Memory B cell (primary cell): ENCODE measurements at places on chromosomes 1 and 21.

- no peak for DNase-seq
These were observed 289.4 kb downstream of the ADGRL2 start for GRCh38 chr1:82090104-82090503.

- peak; percentile 93 for DNase-seq
These were observed 42.5 kb upstream of the TMEM125 start for GRCh38 chr1:43227143-43227764.

- DNase-seq: no peak
These were observed 65.2 kb downstream of the SERINC2 start for GRCh38 chr1:31478167-31478566.

DNA sequence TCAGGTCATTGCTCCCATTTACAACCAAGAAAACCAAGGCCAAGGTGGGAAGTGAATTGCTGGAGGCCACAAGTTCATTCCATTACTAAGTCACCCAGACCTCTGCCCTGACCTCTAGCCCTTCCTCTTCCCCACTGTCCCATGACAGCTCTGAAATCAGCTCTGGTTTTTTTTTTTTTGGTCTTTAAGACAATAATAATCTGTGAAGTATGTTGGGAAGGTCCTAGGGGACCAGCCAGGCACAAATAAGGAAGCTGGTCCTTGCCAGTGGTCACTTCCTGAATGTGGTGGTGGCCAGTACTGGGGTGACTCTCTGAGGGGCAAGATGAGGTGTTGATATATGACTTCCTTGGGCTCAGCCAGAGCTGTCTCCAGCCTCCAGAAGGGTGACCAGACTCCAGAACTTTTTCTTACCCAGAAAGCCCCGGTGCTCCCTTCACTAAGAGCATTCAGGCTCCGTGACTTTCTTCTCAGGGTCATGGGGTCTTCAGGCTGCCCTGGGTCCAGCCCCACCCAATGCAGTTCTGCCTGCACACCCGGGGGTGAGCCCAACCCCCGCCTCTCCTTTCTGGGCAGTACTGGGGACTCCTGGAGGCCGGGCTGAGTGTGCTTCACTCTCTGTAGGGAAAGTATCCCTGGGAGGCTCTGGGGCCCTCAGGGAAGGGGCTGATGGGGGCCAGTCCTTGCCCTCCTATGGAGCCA lies 159.6 kb downstream of the PTPRU start:
- DNase-seq: no peak

DNA sequence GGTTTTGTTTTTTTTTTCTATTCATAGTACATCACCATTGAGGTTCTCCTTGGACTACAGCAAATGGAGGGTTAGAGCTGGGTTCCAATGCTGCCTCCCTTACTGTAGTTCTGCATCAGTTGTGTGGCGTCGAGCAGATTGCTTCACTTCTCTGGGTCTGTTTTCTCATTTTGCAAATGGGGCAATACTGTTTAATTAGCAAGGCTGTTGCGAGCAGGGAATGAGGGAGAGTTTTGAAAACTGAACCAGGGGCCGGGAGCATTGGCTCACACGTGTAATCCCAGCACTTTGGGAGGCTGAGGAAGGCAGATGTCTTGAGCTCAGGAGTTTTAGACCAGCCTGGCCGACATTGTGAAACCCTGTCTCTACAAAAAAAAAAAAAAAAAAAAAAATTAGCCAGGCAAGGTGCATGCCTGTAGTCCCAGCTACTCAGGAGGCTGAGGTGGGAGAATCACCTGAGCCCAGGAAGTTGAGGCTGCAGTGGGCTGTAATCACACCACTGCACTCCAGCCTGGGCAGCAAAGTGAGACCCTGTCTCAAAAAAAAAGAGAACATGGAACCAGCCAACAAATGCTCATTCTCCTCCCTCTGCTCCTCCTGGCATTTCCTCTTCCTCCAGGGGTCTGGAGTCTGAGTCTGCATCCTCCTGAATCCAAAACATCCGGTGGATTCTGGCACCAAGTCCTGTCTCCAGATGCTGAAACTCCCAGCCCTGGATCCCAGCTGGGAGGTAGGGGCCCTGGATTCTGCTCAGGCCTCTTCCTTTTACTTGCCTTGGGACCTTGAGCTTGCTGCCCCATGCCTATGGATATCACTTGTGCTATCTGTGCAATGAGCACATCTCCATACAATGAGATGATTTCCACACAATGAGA lies 3.7 kb upstream of the PLOD1 start:
- no peak for DNase-seq

DNA sequence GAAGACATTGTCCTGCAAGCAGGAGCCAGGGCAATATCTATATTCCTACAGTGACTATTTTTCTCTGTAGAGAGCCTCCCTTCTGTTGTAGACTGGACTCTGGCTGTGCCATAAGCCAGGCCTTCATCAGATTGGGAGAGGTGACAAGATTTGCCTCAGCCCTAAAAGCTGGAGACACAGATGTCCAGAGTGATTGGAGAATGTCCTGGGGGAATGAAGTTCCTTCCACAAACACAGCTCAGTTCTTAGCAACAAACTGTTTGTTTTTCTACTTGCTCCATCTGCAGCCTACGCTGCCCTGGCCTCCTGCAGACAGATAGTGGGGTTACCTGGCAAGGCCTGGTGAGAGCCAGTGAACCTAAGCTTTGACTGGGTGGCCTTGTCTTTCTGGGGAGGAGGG lies 29.9 kb upstream of the SNX27 start:
- DNase-seq: no peak

- DNase-seq: no peak
These were observed 2.5 kb downstream of the GGPS1 start for GRCh38 chr1:235330918-235331285.

- no peak for DNase-seq
These were observed 52.9 kb upstream of the CNTN2 start for GRCh38 chr1:204990059-204990664.

- DNase-seq: no peak
These were observed 1.1 kb upstream of the GUCA2A start for GRCh38 chr1:42165511-42166210.

- DNase-seq: no peak
These were observed 1.3 kb upstream of the H3-3A start for GRCh38 chr1:226061068-226061840.

DNA sequence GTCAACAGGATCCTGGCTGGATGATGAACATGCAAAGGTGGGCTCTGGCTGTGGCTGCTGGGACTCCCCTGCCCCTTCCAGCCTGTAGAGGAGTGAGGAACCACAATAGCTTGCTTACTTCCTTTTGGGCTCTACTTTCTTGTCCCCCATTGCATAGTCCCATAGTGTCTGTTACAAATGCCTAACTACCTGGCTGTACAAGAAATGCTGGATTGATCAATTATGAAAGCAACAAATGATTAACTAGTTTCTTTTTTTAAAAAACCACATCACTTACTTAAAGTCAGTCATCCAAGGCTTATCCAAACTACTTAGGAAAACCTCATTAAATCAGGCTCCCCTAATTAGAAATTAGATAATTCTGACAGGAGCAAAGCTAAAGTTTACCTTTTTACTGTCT lies 514.1 kb upstream of the PKN2 start:
- DNase-seq: no peak

DNA sequence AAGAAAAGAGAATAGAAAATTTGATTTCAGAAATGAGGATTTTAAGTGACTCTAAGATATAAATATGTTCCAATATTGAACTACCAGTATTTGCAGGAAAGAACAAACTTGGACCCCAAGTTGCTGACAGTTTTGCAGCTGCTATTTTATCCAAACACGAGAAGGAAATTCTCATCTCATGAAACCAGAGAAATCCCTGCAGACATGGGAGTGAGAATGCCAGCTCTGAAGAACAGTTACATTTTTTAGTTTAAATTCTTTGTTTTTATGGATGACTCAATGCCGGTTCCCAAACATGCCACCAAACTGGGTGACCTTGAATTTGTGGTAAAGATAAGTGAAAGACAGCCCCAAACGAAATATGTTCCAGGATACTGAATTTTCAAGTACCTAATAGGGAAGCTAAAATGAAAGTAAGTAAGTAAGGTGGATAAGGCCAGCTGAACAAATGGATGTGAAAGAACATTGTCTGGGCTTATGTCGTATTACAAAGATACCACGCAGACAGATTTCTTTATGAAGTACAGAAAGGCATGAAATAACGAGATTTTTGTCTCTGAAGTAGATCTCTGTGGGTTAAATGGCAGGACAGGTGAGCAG lies 19.9 kb downstream of the TLR5 start:
- no peak for DNase-seq

GRCh38 chr1:7109901-7110300 lies 324.6 kb downstream of the CAMTA1 start:
- no peak for DNase-seq

DNA sequence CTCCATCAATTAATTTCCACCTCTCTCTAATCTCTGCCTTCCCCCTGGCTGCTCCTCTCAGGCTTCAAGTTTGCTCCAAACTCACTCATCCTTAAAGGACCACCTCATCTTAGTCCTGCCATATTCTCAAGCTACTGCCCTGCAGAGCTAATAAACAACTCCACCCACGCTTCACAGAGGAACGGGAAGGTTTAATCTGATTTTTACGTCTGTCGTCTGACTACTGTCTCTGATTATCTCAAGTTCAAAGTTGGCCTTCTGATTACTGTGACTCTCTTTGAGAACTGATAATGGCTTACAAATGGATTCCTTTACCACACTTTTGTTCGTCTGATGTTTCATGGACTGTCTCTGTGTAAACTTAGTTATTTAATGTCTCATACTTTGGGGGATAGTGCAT lies 7.6 kb upstream of the CPT2 start:
- DNase-seq: no peak

- DNase-seq: no peak
These were observed 322.5 kb downstream of the SIPA1L2 start for GRCh38 chr1:232307296-232308017.

- DNase-seq: no peak
These were observed 29.0 kb upstream of the KHDRBS1 start for GRCh38 chr1:31984419-31985347.

DNA sequence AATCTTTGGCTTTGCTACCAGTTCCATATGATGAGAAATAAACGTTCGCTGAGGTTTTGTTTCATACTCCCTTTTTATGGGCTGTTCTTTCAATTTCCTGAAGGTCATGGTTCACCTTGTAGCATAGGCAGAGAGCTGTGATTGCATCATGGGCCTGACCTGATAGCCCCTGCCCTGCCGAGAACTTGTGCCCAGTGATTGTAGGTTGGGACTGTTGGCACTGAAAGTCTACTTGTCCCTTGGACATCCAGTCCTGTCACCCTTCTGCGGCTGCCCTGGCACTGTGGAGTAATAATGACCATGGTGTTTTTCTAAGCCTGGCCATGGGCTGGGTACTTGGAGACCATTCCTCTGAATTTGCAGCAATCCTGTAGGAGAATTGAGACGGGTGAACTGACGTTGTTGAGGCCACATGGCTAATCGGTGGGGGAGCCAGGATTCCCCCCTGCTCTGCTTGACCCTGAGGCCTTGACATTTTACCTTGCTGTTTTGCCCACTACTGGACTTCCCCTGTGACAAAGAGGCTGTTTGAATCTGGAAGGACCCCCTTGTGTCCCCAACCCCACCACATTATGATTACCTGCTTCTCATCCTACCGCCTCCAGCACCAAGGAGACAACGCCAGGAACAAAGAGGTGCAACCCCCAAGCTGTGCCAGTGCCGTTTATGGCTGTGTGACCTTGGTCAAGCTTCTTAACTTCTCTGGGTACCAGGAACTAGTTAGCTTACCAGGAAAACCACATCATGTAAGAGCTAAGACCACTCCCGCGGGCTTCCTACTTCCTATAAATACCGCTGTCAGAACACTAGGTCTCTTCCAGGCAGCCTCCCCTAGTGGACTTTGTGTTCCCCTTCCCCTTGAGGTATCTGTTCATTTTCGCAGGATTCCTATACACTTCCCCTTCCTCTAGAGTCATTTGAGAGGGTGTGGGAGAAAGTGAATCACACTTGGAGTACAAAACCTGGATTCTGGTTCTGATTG lies 23.4 kb downstream of the SESN2 start:
- DNase-seq: no peak

DNA sequence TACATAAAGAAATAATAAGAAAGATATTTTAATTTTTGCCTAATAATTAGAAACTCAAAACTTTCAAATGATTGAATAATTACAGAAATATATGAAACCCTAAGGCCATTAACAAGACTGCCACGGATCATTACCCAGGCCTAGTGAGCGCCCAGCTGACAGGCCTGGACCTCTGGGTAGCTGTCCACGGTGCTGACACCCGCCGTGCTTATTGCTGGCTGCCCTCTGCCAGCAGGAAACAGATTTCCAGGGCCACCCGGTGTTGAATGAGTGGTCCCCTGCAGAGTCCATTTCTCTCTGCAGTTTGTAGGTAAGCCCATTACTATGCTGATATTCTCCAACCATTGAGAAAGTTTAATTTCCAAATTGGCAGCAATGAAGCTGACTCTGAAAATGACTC lies 254.4 kb upstream of the GJB5 start:
- no peak for DNase-seq

DNA sequence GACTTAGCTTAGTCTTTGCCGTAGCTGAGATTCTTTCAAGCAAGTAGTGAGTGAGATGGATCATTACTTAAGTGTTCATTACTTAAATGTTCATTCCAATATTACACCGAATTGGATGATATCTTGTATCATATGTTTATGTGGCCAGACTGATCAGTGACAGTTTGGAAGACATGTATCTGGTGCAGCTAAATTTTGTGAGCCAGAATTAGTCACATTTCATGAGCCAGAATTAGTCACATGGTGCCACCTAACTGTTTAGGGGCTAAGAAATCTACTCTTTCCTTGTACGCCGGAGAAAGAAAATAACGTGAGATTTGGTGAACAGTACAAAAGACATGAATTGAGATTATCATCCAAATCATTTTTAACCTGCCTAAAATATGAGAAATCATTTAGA lies 355.6 kb downstream of the USP25 start:
- no peak for DNase-seq

- no peak for DNase-seq
These were observed 32.0 kb downstream of the TRIM67 start for GRCh38 chr1:231193710-231194340.

DNA sequence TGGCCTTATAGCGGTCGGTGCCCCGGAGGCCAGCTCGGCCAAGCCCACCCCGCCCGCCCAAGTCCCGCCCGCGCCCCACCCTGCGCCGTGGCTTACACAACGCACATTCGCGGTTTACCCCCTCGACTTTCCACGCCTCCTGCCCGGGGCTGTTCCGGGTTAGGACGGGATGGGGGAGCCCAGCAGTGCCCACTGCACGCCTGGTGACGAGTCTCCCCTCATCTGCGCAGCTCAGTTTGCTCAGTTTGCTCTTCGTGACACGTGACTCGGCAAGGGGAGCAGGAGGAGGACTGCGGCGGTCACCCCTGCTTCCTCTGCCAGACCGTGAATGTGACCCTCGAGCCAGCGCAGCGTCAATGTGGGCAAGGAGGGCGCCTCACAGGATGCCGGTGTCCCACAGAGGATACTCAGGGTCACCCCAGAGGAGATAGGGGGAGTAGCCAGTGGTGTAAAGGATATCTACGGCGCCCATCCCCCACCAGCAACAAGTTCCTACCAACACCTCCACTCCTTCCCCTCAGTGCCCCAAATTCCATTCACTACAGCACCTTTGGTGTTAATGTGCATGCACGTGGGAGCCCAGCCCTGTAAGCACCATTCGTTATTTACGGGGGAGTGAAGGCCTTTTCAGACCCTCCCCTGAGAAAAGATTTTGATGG lies 350 bp upstream of the S100A6 start:
- peak; percentile 58 for DNase-seq
